ENCODE measurements at places on chromosomes 16 and 17.

DNA sequence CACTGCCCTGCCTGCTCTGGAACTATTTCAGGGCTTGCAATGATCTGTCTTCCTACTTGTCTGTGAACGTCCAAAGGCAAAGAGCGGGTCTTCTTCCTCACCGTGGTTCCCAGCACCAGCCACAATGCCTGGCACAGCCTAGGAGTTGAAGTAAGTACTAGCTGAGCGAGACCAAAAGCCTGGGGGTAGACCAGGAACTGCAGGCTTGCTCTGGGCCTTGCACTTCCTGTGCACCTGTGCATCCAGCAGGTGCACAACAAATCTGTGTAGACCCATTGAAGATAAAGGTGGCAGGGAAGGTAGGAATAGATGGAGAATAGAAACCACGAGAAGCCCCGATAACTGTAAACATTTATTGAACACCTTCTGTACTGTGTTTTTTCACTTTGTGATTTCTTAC, 4.6 kb downstream of the FAM171A2 start:
- no peak for DNase-seq

GRCh38 chr16:56984639-56985038, 4.7 kb upstream of the NLRC5 start:
- DNase-seq = no peak

DNA sequence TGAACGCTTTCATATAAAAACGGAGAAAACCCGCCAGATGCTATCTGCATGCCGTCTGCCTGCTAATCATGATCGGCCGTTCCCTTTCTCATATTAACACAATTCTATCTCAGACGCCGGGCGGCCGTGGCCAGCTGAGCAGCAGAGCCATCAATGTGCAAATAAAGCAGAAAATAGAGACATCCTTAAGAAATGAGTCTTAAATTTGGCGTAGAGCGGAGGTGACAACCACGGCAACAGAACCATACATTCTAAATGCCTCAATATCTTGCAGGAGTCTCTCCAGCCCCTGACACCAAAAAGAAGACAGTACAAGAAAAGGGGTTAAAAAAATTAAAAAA, 2.7 kb upstream of the IRX5 start:
- no peak for DNase-seq

DNA sequence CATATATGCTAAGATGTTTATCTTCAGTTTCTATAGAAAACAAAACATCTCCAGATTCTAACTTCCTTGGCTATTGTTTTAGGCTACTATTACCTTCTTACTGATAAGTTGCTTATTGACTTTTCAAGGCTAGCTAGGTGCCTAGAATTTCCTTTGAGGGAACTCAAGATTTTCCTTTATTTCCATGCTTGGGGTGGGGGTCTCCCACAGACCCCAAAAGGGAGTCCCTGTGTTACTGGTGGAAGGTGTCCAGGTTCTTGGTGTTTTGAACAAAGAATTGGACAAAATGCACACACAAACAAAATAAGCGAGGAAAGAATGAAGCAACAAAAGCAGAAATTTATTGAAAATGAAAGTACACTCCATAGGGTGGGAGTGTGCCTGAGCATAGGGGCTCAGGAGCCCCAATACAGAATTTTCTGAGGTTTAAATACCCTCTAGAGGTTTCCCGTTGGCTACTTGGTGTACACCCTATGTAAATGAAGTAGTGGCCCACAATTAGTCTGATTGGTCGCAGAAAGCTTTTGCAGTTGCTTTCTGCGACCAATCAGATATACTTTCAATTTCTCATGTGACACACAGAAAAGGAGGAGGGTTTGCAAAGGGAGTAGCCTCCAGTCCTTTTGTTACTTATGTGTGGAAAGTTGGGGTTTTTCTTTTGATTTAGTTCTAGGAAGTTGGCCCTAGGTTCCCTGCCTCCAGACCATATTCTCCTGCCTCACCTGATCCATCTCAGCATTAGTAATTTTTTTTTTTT, 67.5 kb downstream of the MARF1 start:
- DNase-seq = no peak

- DNase-seq = no peak
Measured at GRCh38 chr16:52283018-52283417, 263.9 kb downstream of the TOX3 start.

DNA sequence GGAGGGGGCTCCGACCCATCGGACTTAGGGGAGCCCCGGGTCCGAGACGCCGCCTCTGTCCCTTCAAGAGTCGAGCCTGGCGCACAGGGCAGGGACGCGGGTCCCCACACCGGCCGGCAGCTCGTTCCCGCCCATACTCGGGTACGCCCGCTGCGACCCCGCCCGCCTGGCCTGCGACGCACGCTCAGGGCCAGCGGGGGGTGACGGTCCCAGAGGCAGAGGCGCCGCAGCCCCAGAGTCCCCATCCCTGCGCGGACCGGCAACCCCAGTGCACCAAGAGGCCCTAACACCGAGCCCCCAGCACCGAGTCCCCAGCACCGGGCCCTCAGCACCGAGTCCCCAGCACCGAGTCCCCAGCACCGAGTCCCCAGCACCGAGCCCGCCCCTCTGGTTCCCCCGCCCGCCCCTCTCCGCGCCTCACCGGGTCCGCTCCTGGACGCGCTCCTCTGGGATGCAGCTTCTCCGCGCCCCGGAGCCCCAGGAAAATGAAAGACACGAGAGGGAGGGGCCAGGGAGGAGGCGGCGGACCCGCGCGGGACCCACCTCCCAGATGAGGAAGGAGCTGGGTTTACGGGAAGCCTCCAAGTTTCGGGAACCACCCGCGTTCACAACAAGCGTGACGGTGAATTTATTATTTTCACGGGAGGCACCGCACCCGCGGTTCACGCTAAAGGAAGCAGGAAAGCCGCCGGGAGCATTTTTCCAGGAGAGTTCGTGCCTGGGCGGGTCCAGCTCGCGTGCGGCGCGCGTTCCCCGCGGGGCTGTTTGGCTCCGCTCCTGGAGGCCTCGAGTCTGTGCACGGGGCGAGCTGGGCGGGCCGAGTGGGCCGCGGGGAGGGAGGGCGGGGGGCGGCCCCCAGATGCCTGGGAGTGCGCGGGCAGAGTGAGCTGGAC, at the start of gene SECTM1:
TSS of gene SECTM1 (minus strand) at position 488 of the 893 bp plus-strand sequence. CDS start 6,526 bp downstream, outside the sequence.
- peak; percentile 27 for DNase-seq
